ENCODE measurements at places on chromosomes 7 and 10.

DNA sequence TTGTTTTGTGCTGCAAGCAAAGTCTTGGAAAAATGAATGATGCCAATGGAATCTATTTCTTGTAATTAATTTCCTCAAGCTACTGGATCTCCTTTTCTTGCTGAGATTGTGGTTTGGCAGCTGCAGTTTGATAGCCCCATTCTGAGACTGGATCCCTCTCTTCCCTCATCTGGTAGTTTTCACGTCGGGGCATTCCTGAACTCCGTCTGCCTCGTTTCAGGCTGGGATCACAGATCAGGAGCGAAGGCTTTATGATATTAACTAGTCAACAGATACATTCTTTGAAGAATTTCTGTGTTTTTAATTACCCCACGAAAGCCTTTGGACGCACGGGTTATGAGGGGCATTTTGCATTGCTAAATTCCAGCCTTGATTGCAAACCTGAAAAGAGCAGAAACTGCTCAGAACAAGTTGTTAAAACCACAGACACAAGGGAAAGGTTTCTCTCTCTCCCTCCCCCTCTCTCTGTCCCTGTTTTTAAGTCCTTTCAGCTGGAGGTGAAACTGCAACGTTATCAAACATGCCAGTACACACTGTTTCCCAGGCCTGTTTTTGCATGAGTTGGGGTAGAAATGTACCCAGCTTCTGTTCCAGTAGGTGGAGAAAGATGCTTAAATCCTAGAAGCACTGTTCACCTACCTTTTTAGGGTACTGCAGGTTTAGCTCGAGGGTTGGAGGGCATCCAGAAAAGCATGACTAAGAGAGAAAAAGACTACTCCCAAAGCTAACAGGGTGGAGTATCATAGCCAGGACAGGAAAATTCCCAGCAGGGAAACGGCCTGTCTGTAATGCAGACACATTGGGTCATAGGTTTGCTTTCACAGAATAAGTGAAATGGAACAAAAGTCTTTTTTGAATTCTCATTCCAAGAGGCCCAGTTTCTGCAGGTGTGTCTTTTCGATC is 124.3 kb downstream of the CUX1 start:
- peak; percentile 83 for DNase-seq

DNA sequence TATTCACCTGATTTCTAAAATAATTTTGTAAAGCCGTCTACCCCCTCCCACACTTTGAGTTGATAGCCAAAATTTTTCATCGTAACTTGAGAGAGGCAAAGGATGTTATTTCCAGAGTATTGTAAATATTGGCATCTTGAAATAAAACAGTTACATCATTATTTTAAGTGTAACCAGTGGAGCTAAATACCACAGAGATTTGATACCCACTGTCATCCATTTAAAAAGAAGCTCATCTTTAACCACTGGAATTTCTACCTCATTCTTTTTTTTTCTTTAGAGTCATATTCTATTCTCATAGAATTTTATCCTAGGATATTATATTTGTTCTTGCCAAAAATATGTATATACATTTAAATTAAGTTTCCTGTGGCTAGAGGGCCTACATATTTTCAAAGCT is 48.6 kb downstream of the CAMK1D start:
- peak; percentile 23 for DNase-seq

- no peak for DNase-seq
These were observed 10.2 kb downstream of the PRSS1 start for GRCh38 chr7:142759433-142759832.

- DNase-seq = peak; percentile 66
These were observed 41.5 kb upstream of the SEMA3C start for GRCh38 chr7:80960244-80960795.

GRCh38 chr7:122310119-122311021 is 5.8 kb upstream of the FEZF1 start:
- DNase-seq = no peak

GRCh38 chr7:88254721-88255424 is 35.0 kb upstream of the SRI start:
- peak; percentile 2 for DNase-seq

GRCh38 chr10:76303682-76304316 is 872.4 kb downstream of the LRMDA start:
- DNase-seq = peak; percentile 83

- DNase-seq = peak; percentile 19
These were observed 69.1 kb upstream of the NANOS1 start for GRCh38 chr10:118960157-118961090.

DNA sequence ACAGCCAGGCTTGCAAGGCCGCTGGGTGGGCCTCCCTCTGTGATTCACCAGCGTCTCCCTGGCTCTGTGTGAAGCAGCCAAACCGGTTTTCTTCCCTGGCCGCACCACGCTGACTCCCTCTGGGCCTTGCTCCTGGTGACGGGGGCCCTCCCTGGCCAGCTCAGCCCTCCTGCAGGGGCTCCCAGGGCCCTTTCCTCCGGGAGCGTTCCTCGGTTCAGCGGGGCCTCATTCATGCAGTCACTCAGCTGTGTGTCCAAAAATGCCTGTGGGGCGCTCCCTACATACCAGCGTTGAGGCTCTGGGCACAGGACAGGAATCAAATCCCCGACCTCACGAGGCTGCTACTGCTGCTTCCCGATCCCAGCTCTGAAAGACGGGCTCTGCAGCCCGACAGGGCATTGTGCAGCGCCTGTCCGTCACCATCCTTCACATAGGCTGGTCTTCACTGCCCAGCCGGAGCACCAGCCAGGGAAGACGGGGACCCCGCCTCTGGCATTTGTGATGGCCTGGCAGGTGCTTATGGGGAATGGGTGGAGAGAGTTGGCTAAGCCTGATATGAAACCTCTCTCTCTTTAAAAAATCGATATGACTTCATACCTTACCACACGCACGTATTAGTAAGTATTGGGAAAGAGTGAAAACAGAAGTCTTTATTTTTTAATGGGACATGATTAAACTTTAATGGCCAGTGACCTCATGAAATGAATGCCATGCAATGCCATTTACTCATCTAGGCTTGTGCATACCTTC is 110.0 kb upstream of the SHH start:
- no peak for DNase-seq

- no peak for DNase-seq
These were observed 4.6 kb upstream of the SKAP2 start for GRCh38 chr7:26868841-26869495.

All from fibroblast of skin of right biceps (primary cell).